NCI-H1105 (cell line): ENCODE measurements at places on chromosomes 12 and 14.

DNA sequence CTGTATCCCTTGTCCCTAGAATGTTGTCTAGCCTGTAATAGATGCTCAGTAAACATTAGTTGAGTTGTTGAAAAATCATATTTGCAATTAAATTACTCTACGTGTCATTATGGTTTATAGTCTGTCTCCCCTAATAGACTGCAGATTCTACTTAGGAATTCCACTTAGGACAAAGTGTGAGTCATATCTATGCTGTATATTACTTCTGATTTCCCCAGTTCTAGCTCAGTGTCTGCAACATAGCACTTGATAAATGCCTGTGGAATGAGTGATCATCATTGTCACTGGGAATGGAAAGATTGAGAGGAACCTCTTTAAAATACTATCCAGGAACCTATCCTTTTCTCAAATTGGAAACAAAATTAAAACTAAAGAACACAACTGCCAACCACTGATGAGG is 99.3 kb downstream of the TBX5 start:
- no peak for DNase-seq

DNA sequence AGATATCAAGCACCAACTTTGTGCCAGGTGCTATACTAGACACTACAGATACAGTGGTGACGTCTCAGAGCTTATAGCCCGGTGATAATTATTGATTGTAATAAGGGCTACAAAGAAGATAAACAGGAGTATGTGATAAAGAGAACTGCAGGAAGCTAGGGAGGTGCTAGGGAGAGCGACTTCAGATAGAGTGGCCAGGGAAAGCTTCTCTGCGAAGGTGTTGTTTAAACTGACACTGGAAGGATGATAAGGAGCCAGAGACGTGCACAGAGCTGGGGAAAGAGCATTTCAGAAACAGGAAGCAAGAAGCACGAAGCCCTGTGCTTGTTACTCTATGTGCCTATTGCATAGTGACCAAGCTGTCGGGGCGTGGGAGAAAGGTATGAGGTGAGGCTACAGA is 48.1 kb upstream of the OTX2 start:
- DNase-seq = no peak

DNA sequence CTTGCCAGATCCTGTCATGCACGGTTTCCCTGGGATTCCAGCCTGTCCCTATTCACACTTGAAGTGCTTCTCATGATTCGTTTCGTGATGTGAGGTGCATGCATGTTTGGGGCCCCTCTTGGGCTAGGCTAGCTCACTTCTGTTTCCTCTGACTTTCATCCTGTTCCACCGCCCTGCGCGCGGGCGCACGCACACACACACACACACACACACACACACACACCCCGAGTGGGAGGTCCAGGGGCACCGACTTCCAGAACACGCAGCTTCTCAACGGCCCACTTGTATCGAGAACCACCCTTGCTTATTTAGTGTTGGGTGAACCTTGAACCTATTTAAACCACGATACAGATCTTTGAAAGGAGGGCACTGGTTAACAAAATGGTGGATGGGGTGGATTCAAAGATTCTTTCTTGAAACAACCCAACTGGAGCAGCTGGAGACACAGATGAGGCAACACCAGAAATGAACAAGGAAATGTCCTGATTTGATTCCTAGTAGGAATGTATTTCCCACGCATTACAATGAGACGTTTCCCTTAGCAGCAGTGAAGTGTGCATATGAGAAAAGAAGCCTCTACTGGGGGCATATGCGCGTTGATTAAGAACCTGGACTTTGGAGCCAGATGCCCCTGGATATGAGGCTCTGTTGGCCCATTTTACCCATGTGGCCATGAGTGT is 16.3 kb downstream of the ELK3 start:
- no peak for DNase-seq

DNA sequence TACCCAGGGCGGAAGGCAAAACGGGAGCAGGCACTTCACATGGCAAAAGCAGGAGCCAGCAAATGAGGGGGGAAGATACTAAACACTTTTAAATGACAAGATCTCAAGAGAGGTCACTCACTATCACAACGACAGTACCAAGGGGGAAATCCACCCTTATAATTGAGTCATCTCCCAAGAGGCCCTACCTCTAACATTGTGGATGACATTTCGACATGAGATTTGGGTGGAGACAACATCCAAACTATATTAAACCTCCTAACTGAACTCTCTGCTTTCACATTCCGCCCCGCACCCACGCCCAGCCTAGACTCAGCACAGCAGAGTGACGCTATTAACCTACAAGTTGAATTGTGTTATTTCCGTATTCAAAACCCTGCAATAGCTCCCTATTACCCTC is 76.7 kb upstream of the SCAF11 start:
- no peak for DNase-seq

DNA sequence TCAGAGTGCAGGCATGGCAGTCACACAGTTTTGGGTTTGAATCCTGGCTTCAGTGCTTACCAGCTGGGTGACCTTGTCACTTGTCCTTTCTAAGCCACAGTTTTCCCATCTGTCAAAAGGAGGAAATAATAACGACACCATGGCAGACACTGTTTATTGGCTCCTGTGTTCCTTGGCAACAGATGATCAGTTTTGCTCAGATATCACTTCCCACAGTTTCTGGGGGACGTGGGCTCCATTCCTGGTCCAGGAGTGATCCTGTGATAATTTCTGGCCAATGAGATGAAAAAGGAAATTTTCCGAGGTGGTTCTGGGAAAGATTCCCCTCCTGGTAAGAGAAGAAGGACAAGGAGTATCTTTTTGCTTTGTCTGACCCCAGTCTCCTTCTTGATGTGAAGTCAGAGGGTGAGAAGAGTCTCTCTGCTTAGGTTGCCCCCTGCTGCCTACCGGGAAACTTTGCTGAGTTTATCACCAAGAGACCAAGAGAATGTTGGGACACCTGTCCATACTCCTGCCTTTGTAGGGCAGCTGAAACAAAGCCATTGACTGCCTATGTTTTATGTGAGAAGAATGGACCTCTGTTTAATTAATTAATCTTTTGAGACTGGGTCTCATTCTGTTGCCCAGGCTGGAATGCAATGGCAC is 178.9 kb upstream of the NRXN3 start:
- no peak for DNase-seq

- no peak for DNase-seq
Observed at GRCh38 chr14:98607341-98607910, 664.6 kb downstream of the BCL11B start.
